Left ventricle myocardium inferior (tissue), 1 donor: ENCODE measurements at places on chromosomes 6 and 20. TPM values are rescaled to one million over a fixed set of nuclear protein-coding genes. Genes with fewer than 3 reads are reported as not detected.

EDN3 gene
- total RNA-seq: not detected

DNA sequence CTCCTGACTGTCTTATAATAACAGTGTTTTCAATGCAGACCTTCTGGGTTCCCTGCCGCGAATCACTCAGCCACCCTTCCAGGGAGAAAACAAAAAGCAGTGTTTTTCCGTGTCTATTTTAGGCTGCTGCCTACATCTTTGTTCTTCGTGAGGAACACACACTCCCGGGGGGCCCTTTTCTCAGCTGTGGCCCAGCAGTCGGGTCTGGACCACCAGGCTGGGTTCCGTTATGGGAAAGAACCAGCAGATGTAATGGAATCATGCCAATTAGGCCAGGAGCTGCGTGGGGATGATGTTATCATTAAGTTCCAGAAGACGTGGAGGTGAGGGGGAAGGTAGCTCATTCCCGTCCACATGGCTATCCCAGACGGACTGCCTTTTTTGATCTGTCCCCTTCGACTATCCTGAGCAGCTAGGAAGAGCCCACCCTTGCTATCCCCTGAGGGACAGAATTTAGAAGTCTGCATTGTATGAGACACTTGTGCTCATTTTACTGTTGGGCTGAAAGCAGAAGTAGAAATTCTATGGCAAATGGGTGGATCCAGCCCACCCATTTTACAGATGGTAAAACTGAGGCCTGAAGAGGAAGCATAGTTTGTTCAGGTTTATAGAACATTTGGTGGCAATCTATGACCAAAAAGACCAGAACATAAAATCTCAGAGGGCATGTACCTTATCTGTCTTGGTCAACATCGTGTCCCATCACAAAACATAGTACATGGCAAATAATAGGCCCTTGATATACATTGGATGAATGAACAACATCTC, 54.5 kb downstream of the KCNB1 start:
- DNase-seq: peak; percentile 34

ATP5F1E gene
- total RNA-seq: 134 TPM

DNA sequence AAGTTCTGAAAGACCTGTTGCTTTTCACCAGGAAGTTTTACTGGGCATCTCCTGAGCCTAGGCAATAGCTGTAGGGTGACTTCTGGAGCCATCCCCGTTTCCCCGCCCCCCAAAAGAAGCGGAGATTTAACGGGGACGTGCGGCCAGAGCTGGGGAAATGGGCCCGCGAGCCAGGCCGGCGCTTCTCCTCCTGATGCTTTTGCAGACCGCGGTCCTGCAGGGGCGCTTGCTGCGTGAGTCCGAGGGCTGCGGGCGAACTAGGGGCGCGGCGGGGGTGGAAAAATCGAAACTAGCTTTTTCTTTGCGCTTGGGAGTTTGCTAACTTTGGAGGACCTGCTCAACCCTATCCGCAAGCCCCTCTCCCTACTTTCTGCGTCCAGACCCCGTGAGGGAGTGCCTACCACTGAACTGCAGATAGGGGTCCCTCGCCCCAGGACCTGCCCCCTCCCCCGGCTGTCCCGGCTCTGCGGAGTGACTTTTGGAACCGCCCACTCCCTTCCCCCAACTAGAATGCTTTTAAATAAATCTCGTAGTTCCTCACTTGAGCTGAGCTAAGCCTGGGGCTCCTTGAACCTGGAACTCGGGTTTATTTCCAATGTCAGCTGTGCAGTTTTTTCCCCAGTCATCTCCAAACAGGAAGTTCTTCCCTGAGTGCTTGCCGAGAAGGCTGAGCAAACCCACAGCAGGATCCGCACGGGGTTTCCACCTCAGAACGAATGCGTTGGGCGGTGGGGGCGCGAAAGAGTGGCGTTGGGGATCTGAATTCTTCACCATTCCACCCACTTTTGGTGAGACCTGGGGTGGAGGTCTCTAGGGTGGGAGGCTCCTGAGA, at the start of gene HFE:
Gene HFE, plus strand, starts transcription at position 146 of the 832 bp plus-strand sequence. Its CDS starts 12 bp downstream, at position 158.
- DNase-seq: peak; percentile 57

DNA sequence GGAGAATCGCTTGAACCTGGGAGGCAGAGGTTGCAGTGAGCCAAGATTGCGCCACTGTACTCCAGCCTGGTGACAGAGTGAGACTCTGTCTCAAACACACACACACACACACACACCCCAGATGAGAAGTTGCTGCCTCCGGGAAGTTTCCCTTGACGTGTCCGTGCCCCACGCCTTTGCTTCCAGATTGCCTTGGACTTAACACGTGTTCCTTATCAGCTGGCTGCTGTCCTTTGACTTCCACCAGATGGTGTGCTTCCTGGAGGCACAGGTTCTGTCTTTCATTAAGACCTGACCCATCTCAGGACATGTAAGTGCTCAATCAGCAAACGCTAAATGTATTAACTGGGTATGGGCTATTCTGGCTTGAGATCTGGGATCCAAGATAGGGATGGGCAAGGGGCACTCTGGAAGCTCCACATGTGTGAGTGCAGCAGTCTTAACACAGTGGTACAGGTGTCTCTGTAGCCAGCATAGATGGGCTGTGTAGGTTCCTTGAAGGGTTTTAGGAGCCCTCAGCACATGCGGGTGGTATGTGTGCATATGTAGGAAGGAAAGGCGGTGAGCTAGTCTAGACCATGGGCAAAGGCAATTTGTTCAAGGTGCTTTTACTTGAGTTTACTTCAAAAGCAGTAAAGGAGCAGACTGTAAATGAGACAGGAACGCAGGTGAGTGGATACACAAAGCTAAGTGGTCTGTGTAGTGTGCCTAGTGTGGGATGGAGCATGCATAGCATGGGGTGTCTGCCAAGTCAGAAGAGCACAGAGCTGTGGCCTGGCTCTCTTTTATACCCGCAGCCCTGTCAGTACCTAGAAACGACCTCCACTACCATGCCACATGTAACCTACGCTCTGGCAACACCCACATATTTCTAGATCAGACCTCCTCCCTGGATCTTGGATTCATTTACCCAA, 11.6 kb downstream of the PIGT start:
- no peak for DNase-seq

GRCh38 chr6:1910621-1911407, 301.1 kb downstream of the FOXC1 start:
- no peak for DNase-seq

LPA gene
- not detected for total RNA-seq

DNA sequence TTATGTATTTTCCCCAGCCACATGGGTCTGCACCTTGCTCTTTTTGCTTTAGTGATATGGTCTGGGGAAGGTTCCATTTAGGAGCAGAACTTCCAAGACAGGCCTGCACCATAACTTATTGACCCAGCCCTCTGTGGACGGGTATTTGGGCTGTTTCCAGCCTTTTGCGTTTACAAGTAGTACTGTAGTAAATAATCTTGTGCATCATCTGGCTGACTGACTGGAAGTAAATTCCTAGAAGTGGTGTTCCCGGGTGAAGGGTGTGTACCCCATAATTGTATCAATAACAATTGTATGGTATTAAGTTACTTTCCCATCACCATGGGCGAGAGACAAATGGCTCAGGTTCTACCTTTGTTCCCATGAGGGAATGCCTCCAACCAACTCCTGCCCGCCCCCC, 31.6 kb downstream of the SPDEF start:
- no peak for DNase-seq

- DNase-seq: no peak
Measured at GRCh38 chr6:133645966-133646740, 242.8 kb upstream of the TCF21 start.

- DNase-seq: no peak
Measured at GRCh38 chr6:44176762-44177509, 18.3 kb downstream of the CAPN11 start.
